ENCODE measurements at places on chromosomes 3 and 15.

- DNase-seq: no peak
Measured at GRCh38 chr3:134328147-134328591, 46.1 kb downstream of the AMOTL2 start.

- no peak for DNase-seq
Measured at GRCh38 chr3:61547625-61548024, 13.7 kb upstream of the PTPRG start.

DNA sequence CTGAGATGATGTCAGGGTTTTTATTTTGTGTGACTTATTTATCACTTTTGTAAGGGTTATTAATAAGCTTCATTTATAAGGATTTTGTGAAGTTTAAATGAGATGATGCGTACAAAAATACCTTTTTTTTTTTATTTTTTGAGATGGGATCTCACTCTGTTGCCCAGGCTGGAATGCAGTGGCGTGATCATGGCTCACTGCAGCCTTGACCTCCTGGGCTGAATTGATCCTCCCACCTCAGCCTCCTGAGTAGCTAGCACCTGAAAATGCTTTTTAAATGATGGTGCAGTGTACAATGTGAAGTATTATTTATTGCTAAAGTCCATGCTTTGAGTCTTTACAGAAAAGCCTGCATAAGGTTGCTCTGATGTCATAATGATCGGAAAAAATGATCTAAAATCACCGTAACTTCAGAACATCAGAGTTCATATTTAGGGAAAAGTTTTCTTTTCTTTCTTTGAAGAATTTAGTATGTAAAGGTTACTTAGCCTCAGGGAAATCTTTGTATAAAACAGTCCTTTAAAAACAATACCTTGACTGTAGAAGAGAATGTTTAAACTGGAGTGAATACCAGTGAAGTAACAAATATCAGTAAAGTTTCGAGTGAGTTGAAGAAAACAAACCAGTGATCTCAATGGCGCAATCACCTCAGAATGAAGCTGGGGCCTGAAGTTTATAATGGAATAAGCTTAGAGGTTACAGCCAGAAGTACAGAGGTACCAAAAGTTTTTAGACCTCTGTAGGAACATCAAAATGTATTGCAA, 29.7 kb downstream of the TCF12 start:
- no peak for DNase-seq

- DNase-seq: no peak
Measured at GRCh38 chr15:58840048-58840447, 68.9 kb downstream of the MINDY2 start.

DNA sequence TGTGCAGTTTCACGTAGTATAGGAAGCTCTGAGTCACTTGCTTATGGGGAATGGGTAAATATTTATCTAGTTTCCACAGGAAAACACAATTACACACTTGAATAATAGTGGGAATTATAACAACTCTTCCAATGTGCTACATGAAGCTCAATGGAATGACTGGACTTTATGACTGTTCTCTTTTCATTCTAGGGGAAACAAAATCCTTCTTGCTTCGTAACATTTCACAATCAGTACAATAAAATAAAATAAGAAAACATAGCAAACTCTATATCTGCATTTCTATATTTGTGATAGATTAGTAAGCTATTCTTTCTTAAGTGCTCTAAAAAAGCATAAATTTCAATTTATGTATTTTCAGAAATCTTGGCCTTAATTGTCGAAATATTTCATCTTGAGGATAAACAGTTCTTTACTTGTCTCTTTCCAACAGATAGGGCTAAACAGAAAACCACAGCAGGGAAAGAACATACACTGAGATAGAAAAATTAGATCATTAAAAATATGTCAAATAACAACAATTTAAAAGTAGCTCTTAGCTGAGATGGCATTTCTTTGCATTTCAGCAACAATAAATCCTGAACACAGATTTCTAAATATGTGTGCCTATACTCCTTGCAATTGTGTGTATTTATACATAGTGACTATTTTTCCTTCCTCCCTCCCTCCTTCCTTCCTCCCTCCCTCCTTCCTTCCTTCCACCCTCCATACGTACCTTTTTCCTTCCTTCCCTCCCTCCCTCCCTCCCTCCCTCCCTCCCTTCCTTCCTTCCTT, 395.5 kb upstream of the KCNMB2 start:
- DNase-seq: no peak

DNA sequence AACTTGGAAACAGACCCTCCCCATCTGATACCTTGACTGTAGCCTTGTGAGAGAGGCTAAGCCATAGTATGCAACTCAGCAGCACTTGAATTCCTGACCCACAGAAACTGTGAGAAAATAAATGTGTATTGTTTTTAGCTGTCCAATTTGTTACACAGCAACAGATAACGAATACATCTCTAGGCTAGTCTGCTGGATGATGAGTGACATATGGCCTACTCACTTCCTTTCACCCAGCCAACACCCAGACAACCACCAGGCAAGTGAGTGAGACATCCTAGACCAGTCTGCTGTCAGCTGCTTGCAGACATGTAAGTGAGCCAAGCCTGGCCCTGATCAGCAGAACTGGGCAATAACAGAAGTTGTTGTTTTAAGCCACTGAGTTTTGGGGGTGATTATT, 19.2 kb upstream of the SMAD6 start:
- no peak for DNase-seq

DNA sequence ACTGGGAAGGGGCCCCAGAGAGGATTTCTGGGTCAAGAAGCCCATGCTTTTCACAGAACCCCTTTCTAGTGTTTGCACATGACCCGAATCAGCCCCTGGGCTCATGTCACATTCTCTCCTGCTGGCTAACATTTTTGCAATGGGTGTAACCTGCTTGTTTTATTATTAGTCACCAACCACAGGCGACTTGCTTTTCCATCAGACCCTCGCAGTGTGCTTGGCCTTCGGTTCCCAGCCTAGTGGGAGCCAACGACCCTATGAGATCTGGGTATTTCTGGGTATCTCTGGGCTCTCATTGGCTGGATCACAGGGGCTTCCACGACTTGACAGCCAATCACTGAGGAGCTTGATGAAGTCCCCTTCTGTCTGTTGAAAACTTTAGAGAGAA, 11.0 kb upstream of the FBLN2 start:
- DNase-seq: no peak

DNA sequence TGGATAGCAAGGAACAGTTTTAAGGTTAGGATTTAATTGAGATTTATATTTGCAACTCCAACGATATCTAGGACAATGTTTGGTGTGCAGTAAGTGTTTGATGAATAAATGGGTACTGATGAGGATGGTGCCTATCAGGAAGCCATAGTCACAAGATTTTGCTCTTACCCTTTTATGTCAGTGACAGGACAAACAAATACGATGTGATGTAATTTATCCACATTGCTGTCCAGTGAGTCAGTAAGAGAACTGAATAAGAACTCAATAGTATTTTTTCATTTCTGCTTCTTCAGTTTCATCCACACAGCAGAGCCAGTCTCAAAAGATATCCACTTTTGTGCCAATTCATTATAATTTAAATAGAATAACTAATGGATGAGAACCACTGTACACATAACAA, 18.5 kb downstream of the C3orf85 start:
- no peak for DNase-seq

DNA sequence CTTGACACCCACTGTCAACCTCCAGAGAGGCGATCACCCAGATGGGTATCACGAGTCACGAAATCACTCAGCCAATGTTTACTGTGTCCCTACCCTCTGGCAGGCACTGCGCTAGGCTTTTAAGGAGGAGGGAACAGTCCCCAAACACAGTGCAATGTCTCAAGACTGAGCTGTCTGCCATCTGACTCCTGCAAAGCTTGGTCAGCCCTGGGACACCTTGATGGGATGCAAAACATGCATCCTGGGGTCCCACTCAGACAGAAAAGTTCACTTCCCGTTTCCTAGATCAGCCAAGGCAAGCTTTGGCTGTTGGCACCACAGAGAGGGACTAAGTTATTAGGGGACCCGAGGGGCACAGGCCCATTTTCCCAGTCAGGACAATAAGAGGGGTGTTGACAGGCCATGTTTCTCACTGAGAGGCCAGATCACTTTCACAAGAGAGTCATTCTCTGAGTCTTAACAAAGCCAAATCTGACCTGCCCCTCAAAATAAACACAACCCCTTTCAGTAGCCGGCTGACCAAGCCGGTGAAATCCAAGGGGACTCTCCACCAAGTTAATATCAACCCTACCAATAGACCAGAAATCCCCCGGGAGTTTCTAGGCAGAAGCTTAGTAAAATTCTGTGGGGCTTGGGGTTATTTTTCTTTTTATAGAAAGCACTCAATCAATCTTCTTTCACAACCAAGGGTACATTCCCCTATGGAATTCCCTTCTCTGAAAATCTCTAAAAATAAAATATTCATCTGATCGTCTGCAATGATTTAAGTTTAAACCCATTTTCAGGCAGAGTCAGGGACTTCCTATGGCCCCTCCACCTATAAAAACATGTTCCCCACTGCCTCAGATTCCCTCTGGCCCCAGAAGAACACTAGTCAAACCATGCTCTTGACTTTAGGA, 3.5 kb downstream of the RFTN1 start:
- no peak for DNase-seq

DNA sequence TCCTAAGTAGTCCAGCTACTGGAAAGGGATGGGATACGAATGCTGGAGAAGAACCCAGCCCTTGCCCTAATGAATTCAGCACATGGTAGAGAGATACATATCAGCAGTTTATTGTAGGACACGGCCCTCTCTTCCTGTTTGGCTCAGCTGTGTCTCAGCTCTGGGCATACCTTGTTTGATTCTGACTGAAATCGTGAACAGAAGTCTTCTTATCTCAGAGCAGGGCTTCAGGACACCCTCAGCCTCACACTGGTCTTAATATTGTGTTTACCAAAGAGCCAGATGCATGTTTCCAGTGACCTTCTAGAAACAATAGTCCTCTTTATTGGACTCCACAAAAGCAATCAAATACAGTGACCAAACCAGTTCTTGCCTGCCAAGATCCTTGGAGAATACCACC, 54.7 kb downstream of the FAM174B start:
- no peak for DNase-seq

- DNase-seq: no peak
Measured at GRCh38 chr3:152606146-152606545, 228.8 kb upstream of the P2RY1 start.

GRCh38 chr15:101086394-101087171, 165.3 kb downstream of the CHSY1 start:
- DNase-seq: no peak

DNA sequence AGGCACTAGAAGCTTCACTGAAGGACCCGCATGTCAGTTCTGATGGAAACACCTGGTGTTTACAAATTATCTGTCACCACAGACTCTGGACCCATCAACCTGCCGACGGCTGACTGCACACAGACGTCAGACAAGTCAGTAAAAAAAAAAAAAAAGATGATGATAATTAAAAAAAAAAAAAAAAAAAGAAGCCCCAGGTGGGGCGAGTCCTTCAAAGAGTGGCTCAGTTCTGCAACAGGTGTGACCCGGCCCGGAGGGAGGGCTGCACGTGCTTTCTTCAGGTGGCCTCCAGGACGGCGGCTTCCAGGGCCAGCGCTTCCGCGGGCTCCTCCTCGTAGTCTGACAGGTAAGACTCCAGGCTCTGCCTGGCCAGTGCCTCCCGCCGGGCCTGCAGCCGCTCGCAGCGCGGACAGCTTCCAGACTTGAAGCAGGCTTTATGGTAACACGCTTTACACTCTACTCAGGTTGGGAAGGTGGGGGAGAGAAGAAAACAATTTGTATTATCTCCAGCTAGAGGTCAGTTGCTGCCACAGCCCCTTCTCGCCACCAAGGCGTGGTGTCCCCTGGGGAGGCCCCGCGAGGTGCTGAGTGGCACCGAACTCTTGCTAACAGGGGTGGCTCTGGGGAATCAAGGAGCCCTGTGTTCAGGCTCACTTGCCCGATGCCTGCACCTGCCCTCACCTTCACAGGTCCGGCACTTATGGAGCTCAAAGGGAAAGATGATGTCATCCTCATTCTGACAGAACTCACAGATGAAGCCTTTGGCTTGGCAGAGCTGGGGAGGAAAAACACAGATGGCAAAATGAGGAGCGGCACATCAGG, 61.8 kb downstream of the RUBCN start:
- DNase-seq: no peak

- DNase-seq: no peak
Measured at GRCh38 chr3:149214702-149215101, 6.9 kb downstream of the CP start.

- no peak for DNase-seq
Measured at GRCh38 chr3:118144919-118145318, 889.7 kb downstream of the IGSF11 start.

DNA sequence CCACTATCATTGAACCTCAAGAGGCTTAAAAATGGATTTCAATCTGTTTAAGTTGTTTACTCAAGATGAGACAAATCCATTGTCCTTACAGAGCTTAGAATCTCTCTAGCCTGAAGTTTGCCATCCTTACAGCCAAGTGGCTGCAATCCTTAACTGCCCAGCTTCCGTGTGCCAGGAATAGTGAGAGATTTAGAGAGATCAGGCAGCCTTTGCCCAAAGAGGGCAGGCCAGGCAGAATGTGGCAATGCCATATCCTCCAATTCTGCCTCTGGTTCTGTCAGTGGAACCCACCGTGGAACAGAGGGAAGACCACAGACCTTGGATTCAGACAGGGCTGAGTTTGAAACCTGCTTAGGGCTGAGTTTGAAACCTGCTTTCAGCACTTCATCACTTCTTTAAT, 374.3 kb downstream of the VPS13C start:
- no peak for DNase-seq

GRCh38 chr3:78701537-78701936, 1066.3 kb downstream of the ROBO1 start:
- no peak for DNase-seq

DNA sequence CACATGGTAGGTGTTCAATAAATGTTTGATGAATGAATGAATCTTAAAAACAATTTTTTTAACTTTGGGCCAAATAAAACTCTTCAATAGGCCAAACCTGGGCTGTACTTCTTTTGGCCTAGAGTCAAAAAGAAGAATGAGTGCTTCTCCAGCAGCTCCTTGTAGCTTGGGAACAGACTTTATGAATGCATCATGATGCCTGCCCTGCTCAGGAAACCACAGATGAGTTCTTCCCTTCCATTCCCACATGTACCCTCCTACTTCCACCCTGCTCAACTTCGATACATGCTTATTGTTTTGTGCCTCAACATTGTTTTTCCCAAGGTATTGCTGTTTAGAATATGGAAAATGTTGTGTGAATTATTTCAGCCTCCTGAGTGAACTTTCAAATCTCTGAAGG, 87.0 kb downstream of the FILIP1L start:
- no peak for DNase-seq

GRCh38 chr3:151379083-151379734, 5.3 kb downstream of the P2RY12 start:
- DNase-seq: peak; percentile 62

GRCh38 chr3:109679664-109680063, 342.3 kb upstream of the DPPA4 start:
- DNase-seq: no peak

DNA sequence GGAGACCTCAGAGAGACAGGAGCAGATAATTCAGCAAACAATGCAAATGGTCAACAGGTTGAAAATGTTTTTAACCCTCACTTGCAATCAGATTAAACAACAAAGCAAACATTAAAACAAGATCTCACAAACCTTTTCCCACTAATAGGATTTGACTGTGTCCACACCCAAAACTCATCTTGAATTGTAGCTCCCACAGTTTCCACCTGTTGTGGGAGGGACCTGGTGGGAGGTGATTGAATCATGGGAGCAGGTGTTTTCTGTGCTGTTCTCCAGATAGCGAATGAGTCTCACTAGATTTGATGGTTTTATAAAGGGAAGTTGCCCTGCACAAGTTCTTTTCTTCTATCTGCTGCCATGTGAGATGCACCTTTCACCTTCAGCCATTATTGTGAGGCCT, 1.3 kb upstream of the LYSMD4 start:
- DNase-seq: no peak

Measured in mesothelial cell of epicardium (in vitro differentiated cells).